ENCODE measurements at places on chromosomes 12 and 14.

- DNase-seq = no peak
Measured at GRCh38 chr14:74856366-74856765, 19.6 kb downstream of the PROX2 start.

GRCh38 chr12:46891306-46891705, 65.5 kb upstream of the SLC38A4 start:
- DNase-seq = no peak

GRCh38 chr14:87187786-87188185, 805.2 kb downstream of the GALC start:
- DNase-seq = no peak

- no peak for DNase-seq
Measured at GRCh38 chr12:89939522-89940215, 231.0 kb upstream of the ATP2B1 start.

GRCh38 chr12:12606781-12607589, 4.7 kb upstream of the CREBL2 start:
- no peak for DNase-seq

- DNase-seq = no peak
Measured at GRCh38 chr12:110252716-110253115, 28.3 kb upstream of the ATP2A2 start.

DNA sequence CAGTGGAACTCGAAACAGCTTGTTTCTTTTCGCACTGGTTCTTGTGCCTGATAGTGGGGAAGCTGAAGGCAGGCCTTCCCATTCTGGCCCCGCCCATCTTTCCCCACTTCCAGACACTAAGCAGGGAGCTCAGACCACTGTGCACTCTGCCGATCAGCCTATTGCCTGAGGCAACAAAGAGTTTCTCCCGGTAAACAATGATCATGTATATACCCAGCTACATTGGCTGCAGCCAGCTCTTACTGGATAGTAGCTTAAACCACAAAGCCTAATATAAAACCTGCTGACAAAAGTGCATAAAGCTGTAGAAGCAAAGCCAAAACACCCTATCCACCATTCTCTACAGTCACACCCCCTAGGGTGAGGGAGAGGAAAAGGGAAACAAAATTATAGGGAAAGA, 24.7 kb upstream of the GLIPR1 start:
- no peak for DNase-seq

DNA sequence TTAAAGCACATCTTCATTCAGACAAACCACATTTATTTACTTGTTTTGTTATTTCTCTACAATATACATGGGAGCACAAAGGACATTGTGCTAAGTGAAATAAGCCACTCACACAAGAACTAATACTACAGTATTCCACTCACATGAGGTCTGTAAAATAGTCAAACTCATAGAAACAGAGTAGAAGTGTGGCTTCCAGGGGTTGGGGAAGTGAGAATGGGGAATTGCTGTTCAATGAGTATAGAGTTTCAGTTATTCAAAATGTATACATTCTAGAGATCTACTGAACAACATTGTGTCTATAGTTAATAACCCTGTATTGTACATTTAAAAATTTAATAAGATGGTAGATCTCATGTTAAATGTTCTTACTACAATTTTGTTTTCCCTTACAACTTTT, 88.8 kb downstream of the ATXN7L3B start:
- no peak for DNase-seq

DNA sequence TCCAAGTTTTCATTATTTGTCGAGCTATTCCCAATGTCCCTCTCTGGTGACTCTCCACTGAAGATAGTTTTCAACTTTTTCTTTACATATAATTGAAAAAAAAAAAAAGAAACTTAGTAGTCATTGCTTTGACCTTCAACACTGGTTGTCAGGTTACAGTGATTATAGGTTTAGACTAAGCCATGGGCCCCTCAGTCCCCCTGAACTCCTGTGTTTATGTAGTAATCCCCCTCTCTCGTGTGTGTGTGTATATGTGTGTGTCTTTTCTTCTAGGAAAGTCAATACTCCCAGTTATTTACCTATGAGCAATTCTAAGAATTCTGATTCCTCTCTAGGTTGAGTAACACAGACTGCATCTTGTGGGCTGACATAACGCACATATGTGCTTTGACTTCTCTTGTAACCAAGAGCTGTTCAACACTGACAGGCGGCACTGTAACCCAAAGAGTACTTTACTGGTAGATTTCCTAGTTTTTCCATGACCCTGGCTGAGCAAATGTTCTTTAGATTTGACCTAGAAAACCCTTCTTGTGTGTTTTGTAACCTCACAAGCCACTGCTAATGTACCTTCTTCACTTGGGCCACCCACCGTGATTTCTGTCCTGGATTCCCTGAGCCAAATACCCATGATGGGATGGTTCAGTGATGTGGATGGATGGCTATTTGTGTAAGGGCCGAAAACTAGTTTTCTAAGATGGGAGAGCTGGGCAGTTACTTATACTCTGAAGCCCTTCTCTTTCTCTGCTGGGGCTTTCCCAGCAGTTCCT, 15.0 kb upstream of the MANSC4 start:
- DNase-seq = no peak

DNA sequence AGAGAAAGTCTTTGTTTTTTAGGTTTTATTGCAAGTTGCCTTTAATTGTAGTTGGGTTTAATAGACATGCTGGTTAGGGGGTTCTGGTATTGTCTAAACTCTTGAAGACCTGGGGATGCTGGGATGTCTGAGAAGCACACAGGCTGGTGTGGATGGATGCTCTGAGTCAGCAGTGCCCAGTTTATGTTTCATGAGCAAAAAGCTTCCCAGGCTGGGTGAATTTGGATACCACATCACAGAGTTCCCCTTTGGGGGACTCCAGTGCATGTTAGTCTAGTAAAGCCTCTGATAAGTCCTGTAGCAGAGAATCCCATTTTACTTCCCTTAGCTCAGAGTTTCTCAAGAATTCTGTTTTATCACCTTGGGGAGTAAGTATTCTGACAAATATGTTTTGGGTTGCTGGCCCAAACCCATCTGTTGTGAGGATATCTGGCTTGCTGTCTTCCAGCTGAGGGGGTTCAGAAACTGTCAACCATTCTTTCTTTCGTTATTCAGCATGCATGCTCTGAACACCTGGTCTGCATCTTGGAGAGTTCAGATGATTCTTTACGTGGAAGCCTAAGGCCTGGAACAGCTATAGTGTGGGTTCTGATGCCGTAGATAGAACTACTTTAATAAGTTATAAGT, 509.1 kb downstream of the VRK1 start:
- no peak for DNase-seq

- no peak for DNase-seq
Measured at GRCh38 chr12:26471560-26471959, 276.2 kb downstream of the SSPN start.

- peak; percentile 7 for DNase-seq
Measured at GRCh38 chr14:50318031-50318626, 6.0 kb downstream of the DMAC2L start.

DNA sequence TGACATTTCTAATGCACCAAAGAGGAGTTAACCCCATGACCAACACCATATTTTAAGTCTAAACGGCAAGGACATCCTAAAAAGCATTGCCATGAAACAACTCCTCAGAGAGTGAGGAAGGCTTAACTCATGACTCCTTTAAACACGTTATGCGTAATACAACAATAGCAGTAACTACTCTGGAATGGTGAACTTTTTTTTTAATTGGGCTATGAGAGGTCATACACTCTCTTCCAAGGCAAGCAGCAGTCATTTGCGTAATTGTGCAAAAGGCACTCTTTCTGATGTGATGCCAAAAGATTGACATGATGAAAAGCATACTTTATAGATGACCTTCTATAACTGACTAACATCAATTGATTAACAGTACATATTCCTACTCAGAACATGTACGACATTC, 39.4 kb downstream of the RHOJ start:
- no peak for DNase-seq

- no peak for DNase-seq
Measured at GRCh38 chr12:5784462-5785130, 160.5 kb downstream of the ANO2 start.

GRCh38 chr12:2682296-2683251, 112.2 kb upstream of the FKBP4 start:
- DNase-seq = peak; percentile 51

DNA sequence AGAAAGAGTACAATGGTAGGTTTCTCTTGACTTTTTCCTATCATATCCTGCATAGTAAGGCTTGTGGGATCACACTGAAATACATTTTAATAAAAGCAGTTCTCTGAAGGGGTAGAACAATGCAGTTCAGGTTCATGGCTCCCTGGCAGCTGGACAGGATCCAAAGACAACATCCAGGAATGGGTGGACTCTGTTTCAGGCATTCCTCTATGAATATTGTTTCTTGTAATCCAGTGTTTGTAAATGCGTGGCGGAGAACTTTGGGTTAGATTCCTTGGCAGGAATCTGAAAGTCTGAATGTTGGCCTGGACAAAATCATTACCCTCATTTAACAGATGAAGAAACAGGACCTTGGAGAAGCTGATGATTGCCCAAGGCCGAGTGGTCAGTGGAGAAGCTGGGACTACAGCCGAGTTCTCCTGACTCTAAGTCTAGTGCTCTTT, 43.5 kb downstream of the SYNE2 start:
- DNase-seq = no peak

DNA sequence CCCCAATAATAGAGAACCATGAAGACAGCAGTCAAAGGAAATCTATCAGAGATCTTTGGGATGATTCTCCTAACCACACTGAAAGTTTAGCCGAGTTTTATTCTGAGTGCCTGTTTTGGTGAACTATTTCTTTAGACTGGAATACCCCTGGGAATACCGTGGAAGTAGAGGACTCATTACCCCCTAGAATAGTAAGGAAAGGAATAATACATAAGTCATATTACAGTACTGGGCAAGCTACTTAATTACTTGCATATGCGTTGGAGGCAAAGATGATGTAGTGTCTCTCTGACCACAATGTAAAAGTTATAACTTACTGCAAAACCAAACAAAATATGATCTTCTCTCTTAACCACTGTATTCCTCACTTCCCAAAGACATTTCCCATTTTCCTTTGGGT, 25.5 kb downstream of the ZC2HC1C start:
- no peak for DNase-seq
